Renal cortical epithelial cell (primary cell): ENCODE measurements at places on chromosomes 2 and 18. TPM values are rescaled to one million over a fixed set of nuclear protein-coding genes. Genes with fewer than 3 reads are reported as not detected.

The FSHR gene
- total RNA-seq = 0.05 TPM in 1 of 2 replicates, not detected in the other

DNA sequence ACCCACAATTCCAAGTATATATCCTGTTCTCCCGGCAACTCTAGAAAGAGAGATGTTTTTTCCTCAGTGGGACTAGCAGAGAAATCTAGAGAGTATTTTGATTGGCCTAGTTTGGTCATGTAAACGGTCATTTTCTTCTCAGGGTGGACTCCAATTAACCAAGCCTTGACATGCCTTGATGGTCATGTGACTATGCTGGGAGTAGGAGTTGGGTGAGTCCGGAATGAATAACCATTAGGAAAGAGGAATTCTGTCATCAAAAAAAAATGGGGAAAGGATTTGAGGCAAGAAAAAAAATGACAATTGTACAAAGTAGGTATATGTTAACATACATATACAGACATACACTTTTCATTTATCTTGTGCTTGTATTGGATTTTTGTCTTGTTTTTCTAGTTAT lies 248.2 kb upstream of the CDH20 start:
- DNase-seq = no peak

DNA sequence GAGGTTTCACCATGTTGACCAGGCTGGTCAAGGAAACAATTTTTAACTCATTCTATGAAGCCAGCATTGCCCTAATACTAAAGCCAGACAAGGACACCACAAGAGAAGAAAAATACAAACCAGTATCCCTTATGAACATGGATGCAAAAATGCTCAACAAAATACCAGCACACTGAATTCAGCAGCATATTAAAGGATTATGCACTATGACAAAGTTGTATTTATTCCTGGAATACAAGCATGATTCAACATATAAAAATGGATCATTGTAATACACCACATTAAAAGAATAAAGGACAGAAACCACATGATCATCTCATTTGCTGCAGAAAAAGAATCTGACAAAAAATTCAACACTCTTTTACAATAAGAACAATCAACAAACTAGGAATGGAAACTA lies 138.7 kb downstream of the RAB3GAP1 start:
- no peak for DNase-seq

The SIX2 gene
- total RNA-seq = 0.05 and 0.35 TPM in 2 replicates

The TMEM163 gene
- total RNA-seq = 3.6 and 6.7 TPM in 2 replicates

- DNase-seq = no peak
Measured at GRCh38 chr2:171800639-171801038, 93.4 kb downstream of the SLC25A12 start.

GRCh38 chr2:118851650-118852049 lies 4.2 kb upstream of the EN1 start:
- no peak for DNase-seq

The PLB1 gene
- total RNA-seq = 1.2 and 2.1 TPM in 2 replicates

DNA sequence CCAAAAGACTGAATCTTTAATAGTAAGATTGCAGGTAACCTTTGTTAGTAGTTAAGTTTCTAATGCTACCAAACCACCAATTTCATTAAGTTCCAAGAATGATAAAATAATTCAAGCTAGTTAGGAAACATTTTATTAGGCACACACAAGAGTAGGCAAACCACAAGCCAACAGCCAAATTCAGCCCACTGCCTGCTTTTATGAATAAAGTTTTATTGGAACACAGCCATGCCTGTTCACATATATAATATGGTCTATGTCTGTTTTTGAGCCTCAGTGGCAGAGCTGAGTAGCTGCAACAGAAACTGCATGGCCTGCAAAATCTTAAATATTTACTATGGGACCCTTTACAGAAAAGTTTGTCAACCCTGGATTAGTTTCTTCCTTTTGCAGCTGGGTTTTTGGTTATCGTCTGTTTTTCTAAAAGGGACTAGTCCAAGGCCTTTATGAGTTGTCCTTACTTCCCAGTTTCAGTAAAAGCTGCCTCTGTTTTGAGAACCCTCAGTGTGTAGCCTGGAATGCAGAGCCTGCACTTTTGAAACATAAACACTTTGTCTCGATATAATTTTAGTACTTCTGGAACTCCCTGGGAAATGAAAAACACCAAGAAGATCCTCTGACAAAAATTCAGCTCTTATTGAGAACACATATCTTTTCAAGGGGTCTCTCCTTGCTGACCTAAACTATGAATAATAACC lies 39.1 kb downstream of the FRZB start:
- DNase-seq = no peak

DNA sequence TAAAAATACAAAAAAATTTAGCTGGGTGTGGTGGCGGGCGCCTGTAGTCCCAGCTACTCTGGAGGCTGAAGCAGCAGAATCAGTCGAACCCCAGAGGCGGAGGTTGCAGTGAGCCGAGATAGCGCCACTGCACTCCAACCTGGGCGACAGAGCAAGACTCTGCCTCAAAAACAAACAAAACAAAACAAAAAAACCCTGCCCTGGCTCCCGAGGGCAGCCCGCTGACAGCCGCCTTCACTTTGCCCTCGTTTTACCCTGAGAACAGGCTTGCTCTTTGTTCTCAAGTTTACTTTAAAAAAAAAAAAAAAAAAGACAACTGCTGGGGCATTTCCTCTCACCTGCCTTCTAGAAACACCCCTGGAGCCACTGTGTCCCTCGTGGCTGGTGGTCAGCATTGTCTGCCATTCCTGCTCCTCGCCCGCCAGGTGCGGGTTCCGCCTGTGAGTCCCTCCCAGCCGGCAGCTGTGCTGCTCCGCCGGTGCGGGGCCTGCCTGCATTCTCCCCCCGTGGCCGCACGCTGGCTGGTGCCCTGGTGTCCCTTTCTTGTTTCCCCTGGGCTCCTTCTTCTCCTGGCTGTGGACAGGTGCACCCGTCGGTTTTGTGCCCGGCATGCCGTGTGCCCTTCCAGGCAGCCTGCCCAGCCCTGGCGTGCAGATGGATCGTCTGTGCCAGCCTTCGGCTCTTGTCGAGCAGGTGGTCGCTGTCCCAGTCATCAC lies 105.7 kb downstream of the USP40 start:
- DNase-seq = no peak

- no peak for DNase-seq
Measured at GRCh38 chr2:240728361-240728760, 36.7 kb downstream of the AQP12A start.

- DNase-seq = peak; percentile 66
Measured at GRCh38 chr2:96259497-96259921, 6.3 kb downstream of the TMEM127 start.

DNA sequence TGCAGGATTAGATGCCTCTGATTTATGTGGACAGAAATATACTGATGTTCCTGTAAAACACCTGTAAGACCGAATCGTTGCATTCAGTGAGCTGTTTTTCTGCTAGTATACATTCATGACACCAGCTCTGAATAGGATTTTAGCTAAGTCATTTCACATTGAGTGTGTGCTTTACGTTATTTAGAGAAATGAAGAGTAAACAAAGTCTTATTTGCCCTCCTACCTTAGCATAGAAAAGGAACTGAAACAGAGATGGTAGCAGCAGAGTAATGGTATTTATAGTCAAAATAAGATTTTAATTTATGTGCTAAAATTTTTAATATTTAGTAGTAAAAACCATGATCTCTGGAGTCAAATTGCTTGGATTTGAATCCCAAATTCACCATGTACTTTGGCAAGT lies 168.0 kb downstream of the CERS6 start:
- no peak for DNase-seq

DNA sequence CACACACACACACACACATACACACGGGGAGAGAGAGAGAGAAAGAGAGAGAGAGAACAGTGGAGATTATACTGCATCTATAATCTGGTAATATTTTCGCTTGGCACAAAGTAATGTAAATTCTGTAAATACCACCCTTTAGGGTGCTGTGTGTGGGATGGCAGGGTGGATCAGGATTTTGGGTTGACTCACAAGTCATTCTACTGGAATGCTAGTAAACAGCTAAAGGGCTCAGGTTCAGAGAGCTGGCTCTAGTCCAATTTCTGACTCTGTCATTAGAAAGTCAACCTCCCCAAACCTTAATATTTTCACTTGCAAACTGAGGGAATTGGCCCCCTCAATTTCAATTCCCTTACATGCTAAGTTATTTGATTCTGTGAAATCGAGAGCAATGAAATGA lies 308.3 kb downstream of the TSN start:
- peak; percentile 26 for DNase-seq

DNA sequence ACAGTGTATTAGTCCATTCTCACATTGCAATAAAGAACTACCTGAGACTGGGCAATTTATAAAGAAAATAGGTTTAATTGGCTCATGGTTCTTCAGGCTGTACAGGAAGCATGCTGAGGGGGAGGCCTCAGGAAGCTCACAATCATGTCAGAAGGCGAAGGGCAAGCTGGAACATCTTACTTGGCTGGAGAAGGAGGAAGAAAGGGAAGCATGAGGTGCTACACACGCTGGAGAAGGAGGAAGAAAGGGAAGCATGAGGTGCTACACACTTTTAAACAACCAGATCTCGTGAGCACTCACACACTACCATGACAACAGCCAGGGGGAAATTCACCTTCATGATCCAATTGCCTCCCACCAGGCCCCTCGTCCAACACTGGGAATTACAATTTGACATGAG lies 95.3 kb upstream of the FAM110C start:
- DNase-seq = no peak

- no peak for DNase-seq
Measured at GRCh38 chr2:96647681-96648080, 5.1 kb downstream of the FER1L5 start.

DNA sequence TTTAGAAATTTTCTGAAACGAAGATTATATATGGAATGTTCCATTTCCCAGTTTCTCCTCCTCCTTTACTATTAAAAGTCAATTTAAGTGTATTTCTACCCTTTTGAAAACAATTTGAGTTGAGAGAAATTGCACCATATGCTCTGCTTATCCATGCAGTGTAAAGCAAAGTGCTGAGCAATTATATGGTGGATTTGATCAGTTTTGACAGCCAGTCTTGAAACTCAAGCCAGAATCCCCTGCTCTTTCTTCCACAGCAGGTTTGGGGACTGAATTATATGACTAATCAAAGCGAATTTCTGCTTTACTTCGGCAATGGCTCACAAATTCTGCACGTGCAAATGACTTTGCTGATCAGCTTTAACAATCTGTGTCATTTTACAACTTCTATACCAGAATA lies 1183.6 kb downstream of the LRP1B start:
- DNase-seq = no peak

DNA sequence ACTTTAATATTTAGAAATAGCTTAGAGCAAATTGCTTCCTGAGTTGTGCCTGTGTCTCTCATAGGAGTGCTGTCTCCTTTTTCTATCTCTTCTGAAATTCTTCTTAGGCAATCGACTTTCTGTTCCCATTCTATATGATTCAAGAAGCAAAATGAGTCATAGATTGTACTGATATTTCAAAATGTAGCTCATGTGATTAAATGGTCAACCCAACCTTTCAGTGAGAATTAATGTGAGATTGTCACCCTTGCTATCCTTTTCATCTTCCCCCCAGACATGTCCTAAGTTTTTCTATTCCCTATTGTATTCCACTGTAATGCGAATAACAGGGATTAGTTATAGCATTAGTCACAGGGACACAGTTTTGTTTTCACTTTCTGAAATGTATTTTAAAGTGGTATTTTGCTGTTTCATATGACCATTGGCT lies 413.6 kb downstream of the THSD7B start:
- DNase-seq = peak; percentile 88

- DNase-seq = peak; percentile 68
Measured at GRCh38 chr18:13003466-13003896, 12.3 kb downstream of the CEP192 start.

DNA sequence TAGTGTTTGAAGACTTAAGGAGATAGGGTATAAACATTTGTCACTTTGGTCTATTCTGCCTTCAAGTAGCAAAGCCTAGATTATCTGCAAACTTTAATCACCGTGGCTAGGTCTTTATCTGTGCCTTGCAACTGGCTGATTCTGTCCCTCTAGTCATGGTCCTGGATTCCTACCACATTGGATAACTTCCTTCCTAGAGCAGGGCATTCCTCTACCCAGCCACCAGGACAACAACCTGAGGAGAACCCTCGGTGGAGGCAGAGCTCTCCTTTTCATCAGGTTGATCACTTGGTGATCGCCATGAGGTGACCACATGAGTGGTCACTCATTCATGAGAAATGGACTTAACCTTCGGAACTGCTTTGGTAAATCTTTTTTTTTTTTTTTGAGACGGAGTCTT lies 25.3 kb upstream of the PTPRM start:
- no peak for DNase-seq

DNA sequence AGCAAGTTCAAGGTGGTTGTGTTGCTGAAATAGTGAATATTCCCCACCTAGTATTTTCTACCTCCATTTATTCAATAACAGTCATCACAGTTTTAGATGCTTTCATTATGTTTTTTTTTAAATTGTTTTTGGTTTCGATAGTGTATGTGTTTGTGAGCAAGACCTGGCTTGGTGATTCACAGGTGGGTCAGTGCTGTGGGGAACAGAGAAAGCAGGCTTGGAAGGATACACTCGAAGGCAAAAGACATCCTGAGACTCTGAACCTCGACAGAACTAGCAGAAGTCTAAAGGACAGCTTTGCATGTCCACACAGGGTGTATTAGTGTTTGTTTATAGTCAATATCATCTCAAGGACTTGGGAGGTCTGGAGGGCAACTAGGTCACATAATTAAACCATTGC lies 551.5 kb downstream of the RIT2 start:
- DNase-seq = no peak

The HOXD9 gene
- total RNA-seq = 2.4 and 15.7 TPM in 2 replicates

GRCh38 chr2:201939453-201939941 lies 94.2 kb upstream of the FZD7 start:
- peak; percentile 64 for DNase-seq

- DNase-seq = peak; percentile 4
Measured at GRCh38 chr2:21042958-21043743, 722 bp downstream of the APOB start.

DNA sequence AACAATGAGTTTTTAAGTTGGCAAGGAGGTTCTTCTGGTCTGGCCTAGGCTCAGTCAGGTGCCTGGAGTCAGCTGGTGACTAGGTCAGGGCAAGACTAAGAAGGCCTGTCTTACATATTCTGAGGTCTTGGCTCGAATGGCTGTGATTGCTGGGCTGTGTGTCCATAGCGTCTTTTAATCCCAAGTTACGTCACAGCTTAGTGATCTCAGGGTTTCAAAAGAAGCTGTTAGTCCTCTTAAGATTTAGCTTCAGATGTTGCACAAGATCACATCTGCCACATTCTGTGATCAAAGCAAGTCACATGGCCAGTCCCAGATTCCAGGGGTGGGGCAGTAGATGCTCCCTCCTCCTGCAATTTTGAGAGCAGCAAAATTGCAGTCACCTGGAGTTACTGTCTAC lies 61.3 kb downstream of the PKP4 start:
- DNase-seq = peak; percentile 69

The SNORC gene
- 0.69 and 2.1 TPM in 2 replicates for total RNA-seq

DNA sequence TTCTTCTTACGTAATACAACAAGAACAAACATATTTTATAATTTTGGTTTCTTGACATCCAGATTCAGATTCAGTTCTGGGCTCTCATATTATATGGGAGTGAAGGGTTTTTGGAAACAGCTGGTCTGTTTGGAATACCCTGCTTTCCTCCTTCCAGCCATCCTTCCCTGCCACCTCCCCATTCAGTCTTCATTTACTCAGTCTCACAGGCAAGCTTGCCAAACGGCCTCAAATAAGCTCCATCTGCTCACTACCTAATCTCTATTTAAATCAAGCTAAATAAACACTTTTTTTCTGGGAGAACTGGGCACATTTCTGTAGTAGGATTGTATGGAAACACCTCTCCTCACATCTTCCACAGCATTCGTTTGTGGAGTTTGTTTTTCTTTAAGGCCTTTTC lies 147.5 kb downstream of the RND3 start:
- DNase-seq = no peak
